ENCODE measurements at places on chromosomes 13 and 19. TPM values are rescaled to one million over a fixed set of nuclear protein-coding genes. Genes with fewer than 3 reads are reported as not detected.

DNA sequence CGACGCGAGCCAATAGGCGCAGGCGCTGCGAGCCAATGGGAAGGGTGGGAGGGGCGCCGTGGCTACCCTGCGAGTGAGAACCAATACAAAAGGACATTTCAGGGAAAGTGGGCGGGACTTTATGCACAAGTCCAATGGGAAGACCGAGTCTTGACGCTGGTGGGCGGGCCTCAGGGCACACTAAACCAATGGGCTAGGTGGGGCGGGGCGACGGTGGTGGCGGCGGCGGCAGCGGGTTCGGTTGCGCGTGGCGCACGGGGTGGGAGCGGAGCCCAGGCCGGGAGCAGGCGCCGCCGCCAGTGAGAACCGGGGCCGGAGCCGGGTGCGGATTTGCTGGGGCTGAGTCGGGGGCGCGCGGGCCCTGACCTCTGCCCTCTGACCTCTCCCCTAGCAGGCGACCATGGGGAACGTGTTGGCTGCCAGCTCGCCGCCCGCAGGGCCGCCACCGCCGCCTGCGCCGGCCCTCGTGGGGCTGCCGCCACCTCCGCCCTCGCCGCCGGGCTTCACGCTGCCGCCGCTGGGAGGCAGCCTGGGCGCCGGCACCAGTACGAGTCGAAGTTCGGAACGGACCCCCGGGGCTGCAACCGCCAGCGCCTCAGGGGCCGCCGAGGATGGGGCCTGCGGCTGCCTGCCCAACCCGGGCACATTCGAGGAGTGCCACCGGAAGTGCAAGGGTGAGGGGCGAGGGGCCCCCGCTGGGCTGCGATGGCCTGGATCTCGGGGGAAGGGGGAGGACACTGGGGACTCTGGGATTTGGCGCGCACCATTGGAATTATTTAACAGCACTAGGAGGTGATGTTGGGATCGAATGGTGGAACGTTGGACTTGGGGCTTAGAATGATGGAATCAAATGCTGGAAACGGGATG lies at the start of gene TOMM40:
TOMM40 (plus strand) TSS at position 239 of the 867 bp plus-strand sequence; CDS start at position 401, 162 bp downstream.
- no peak for DNase-seq

DNA sequence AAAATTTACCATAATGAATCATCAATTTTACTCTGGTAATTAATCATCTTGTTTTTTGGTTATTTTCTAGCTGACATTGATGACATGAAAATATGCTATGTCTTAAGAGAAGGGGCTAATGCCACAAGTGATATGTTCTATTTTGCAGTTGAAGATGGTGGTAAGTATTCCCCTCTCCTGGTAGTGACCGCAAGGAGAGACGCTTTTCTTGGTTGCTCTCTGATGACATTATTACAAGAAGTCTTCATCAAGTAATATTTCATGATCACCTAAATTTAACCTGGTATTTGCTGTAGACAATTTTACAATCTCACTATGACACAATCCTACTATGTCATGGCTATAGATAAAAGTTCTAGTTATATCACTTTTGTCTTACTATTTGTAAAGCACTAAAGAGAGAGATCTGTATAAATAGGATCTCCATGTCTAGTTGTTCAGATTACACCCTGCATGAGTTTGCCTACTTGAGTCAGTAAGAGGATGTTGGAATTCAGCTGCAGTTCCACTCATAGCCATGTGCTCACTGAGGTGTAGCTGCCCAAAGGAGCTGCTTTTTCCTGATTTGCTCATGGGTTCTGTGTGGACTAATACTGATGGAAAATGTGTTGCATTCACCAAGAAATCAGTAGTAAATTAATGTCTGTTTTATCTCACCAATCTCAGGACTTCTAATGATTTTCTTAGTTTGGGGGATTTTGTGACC lies 10.9 kb downstream of the FREM2 start:
- DNase-seq: no peak

DNA sequence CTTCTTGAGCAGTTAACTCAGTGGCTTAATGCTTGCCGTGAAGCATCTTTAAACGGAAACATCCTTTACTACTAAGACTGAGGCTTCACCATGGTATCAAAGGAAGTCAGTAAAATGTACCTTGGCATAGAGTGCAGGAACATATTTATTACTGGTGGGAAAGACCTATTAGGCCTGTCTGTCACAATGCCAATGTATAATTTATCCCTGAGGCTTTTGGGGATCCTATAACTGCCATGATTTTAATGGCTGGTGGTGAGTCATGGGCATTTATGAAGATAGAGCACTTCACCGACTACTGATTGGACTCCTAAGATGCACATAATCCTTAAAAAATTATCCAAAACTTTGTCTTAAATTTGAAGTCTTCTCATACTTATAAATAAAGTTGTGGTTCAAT lies 79.6 kb downstream of the FGF14 start:
- no peak for DNase-seq

DNA sequence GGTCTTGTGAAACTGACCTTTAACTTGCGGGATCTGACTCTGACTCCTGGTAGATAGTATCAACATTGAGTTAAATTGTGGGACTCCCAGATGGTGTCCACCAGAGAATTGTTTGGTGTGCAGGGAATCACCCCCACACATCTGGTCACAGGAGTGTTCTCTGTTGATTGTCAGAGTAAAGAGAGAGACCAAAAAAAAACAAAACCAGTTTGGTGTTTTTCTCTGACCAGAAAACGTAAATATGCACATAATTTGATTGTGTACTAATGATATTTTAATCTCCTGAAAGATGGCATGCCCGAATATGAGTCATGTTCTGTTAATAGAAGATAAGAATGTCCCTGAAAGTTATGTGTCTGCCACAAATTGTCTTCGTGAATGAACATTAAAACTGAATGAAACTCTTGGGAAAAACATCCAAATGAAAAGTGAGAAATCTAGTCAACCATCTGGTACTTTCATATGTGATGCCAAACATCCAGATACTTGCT lies 118.5 kb upstream of the GPC6 start:
- DNase-seq: no peak

DNA sequence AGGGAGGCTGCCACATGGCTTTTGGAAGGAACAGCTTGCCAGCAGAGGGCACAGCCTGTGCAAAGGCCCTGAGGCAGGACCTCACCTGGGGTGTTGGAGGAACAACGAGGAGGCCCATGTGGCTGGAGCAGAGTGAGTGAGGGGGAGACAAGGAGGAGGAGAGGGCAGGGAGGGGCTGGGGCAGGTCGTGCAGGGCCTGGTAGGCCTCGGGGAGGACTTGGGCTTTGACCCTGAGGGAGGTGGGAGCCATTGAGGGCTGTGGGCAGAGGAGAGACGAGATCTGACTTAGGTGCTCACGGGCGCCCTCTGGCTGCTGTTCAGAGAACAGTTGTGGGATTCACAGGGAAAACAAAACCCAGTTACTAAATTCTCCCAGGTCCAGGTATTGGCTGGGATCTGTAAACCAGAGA lies 25.2 kb downstream of the ZNRF4 start:
- DNase-seq: no peak

Gene REXO1
- polyA plus RNA-seq: 18.6 TPM

Gene CCNE1
- polyA plus RNA-seq: 11.2 TPM
